Endodermal cell (in vitro differentiated cells): ENCODE measurements at places on chromosomes 5 and 9.

DNA sequence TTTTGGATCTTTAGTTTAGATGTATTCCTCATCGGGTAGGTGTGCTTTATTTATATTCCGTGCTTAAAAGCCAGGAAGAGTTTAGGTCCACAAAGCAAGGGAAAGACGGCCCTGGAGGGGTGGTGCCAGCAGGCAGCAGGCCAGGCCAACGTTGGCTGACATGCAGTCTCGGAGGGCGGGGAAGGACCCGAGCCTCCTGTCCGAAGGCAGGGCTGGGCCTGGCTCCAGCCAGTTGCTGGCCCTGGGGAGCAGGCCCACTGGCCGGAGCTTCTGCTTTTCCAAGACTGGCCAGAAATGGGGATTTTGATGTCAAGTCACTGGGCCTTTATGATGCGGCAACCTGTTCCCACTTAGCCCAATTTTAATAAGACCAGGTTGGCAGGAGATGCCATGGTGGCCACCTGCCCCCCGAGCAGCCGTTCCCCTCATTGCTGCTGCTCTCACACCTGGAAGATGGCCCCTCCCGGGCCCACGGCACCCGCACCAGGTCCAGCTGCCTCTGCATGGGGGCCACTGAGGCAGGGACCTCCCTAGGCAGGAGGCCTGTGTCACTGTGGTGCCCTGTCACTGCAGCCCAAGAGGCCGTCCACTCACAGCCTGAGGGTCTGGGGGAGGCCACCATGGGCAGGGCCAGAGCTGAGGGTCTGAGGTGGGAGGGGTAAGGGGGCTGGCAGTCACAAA is 23.2 kb downstream of the LPCAT1 start:
- no peaks in the 10 kb centered on the region for H3K4me1 ChIP-seq
- no peak for DNase-seq
- no peak overlapping the region for H3K4me3 ChIP-seq
- H3K36me3 ChIP-seq = peaks cover 24% of the 10 kb centered on the region
- no peaks in the 10 kb centered on the region for H3K27me3 ChIP-seq

DNA sequence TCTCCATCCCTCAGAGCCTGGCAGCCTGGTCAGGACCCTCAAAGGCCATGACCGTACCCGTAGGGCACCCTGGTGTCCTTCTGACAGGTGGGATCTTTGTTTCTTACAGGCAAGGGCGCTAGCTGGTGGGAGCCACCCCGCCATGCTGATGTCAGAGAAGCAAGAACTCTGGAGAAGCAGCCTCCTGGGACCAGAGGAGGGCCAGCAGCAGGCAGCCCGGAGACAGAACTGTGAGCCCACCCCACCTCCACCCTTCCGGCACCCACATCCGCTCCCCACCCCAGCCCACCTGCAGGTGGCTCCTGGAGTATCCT is 42.2 kb upstream of the IL17B start:
- no peak overlapping the region for H3K4me3 ChIP-seq
- H3K4me1 ChIP-seq = peaks cover 12% of the 10 kb centered on the region
- peak overlapping the region; percentile 33 for H3K27ac ChIP-seq

- H3K27me3 ChIP-seq = no peaks in the 10 kb centered on the region
- DNase-seq = no peak
- no peaks in the 10 kb centered on the region for H3K36me3 ChIP-seq
- H3K4me3 ChIP-seq = no peak overlapping the region
These were observed 15.6 kb downstream of the MLLT3 start for GRCh38 chr9:20606652-20607051.

DNA sequence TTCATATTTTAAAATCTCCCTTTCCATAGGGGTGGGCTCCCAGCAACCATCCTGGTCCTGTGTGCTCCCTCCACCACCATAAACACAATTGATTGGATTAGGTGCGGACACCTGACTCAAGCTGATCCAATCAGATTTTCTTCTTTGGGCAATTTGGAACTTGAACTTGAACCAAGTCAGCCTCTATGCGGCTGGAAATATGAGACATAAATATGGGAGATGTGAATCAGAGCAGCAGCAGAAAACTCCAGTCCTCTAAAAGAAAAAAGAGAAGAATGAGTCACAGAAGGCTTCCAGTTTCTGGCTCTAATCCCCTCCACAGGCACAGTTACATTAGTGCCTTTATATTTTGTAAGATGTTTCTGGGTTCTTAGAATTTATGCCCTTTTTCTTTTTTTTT is 306.6 kb downstream of the MLLT3 start:
- no peaks in the 10 kb centered on the region for H3K27me3 ChIP-seq
- no peaks in the 10 kb centered on the region for H3K36me3 ChIP-seq
- no peak overlapping the region for H3K4me3 ChIP-seq
- DNase-seq = no peak
- peaks cover 10% of the 10 kb centered on the region for H3K4me1 ChIP-seq

DNA sequence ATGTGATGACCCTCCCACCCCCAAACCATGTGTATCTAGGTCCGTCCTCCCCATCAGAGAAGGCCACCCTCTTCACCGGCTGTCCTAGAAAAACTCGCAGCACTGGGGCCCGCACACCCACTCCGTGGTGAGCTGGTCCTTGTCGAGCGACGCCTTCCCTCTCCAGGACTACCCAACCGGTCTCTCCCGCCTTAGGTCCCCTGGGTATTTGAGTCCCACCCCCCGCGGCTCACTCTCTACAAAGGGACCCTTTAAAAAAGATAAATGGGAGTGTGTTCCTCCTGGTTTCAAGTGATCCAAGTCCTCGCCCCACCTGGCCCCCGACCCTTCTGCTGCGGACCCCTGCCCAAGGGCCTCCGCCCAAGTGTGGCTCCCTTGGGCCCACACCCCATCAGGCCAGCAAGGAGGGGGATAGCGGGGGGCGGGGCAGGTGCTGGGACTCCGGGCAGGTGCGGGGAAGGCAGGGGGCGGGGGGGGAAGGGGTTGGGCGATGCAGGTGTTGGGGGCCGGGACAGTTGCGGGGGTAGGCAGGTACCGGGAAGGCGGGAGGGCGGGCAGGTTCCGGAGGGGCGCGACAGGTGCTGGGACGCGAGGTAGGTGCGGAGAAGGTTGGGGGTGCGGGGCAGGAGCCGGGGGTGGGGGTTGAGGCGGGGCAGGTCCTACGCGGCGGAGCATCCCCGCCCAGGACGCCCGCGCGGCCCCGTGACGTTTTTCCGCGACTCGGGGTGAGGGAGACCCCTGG is 970 bp upstream of the ARRDC1 start:
- H3K36me3 ChIP-seq = no peaks in the 10 kb centered on the region
- no peak overlapping the region for H3K27ac ChIP-seq
- no peak for DNase-seq
- no peak overlapping the region for H3K4me3 ChIP-seq
- no peaks in the 10 kb centered on the region for H3K27me3 ChIP-seq
- no peaks in the 10 kb centered on the region for H3K4me1 ChIP-seq

GRCh38 chr5:76927961-76928360 is 24.9 kb upstream of the CRHBP start:
- DNase-seq = no peak
- H3K36me3 ChIP-seq = no peaks in the 10 kb centered on the region
- H3K27ac ChIP-seq = no peak overlapping the region
- no peak overlapping the region for H3K4me3 ChIP-seq

GRCh38 chr9:104779946-104780535 is 16.1 kb downstream of the NIPSNAP3B start:
- no peaks in the 10 kb centered on the region for H3K4me1 ChIP-seq
- no peaks in the 10 kb centered on the region for H3K27me3 ChIP-seq
- H3K36me3 ChIP-seq = peaks cover 45% of the 10 kb centered on the region
- no peak for DNase-seq
- no peak overlapping the region for H3K4me3 ChIP-seq

GRCh38 chr5:125452991-125453390 is 706.6 kb upstream of the ZNF608 start:
- no peaks in the 10 kb centered on the region for H3K27me3 ChIP-seq
- DNase-seq = no peak
- no peaks in the 10 kb centered on the region for H3K36me3 ChIP-seq

DNA sequence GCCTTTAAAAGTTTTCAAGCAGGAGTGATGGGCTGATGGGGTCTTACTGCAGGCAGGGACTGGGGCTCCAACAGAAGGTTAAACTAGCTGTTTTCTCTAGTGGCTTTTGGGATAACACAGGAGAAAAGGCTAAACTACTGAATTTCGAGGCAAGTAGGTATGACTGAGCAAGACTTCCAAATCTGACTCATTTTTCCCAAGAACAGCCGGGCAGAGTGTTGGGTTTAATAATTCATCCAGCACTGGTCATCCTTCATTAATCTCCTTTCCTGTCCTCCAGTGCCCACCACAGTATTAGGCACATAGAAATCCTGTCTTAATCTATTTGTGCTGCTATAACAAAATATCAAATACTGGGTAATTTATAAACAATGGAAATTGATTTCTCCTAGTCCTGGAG is 20.5 kb downstream of the MSX2 start:
- no peak overlapping the region for H3K27ac ChIP-seq
- no peaks in the 10 kb centered on the region for H3K4me1 ChIP-seq
- no peak overlapping the region for H3K4me3 ChIP-seq
- no peak for DNase-seq

GRCh38 chr9:90142580-90142979 is 500.0 kb downstream of the DIRAS2 start:
- no peak overlapping the region for H3K27ac ChIP-seq
- H3K4me1 ChIP-seq = no peaks in the 10 kb centered on the region
- no peak overlapping the region for H3K4me3 ChIP-seq
- H3K36me3 ChIP-seq = no peaks in the 10 kb centered on the region
